Naive thymus-derived CD4-positive, alpha-beta T cell (primary cell): ENCODE measurements at places on chromosomes 13 and 19. TPM values are rescaled to one million over a fixed set of nuclear protein-coding genes. Genes with fewer than 3 reads are reported as not detected.

The ZNF845 gene
- total RNA-seq = 18.3 TPM

The SSC5D gene
- total RNA-seq = 0.35 TPM

DNA sequence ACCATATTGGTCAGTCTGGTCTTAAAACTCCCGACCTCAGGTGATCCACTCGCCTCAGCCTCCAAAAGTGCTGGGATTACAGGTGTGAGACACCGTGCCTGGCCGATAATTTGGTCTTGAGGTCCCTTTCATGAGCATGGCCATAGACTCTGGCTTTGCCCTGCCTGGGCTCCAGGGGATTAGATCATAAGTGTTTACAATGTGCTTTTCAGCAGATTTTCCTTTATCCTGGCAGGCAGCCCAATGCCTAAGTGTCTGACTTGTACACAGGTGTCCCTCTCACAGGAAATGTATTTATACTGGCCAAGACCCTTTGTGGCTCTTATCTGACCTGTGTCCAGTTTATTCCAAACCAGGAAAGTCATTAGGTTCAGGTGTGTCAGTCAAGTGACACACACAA, 15.9 kb downstream of the BCAM start:
- no peak for DNase-seq

DNA sequence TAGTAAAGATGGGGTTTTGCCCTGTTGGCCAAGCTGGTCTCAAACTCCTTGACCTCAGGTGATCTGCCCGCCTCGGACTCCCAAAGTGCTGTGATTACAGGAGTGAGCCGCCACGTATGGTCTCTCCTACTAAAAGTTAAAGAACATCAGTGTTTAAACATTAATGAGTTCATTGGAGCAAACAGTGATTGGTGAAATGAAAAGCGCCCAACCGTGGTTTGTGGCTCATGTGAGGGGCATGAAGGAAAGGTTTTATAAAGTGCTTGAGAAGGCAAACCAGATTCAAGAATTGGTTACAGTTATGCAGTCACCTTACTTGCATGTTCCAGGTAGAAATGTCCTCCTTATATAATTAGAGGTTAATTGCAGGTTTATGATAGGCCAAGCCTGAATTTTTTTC, 109.5 kb downstream of the ZNF675 start:
- DNase-seq = no peak

The ZNF491 gene
- total RNA-seq = 0.92 and 1.3 TPM in 2 replicates

DNA sequence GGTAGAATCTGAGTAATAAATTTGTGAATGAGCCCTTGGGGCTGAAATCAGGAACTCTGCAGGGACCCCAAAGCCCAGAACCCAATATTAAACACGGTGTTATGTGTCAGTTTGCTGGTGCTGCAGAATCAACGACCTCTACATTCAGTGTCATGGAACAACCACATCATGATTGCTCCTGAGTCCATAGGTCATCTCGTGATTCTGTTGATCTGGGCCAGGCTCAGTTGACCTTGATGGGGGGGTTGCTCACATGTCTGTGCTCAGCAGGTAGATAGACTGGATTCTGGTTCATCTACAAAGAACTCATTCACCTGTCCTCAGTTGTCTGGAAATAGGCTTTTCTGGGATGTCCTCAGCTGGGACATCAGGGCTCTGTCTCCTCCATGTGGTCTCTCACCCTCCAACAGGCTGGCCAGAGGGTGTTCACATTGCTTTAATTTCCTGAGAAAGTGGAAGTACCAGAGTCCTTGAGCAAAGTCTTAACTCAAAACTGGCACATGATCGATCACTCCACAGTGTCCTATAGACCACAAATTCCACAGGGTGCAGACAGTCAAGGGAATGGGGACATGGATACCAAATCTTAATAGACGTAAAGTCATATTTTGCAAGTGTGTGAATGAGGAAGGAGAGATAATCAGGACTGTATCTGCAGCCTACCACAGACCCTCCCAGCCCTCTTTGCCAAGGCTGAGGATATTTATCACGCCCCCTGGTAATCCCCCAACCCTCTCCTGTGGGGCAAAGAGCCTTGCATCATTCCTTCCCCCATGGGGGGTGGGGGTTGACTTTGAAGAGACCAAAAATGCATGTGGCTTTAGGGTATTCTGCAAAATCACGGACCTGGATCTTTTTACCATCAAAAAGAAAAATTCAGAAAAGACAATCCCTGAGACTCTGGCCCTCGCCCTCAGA, 39.3 kb upstream of the IGFL1 start:
- no peak for DNase-seq

- no peak for DNase-seq
Observed at GRCh38 chr19:27905074-27905473, 1307.9 kb downstream of the UQCRFS1 start.

GRCh38 chr13:70905035-70905434, 796.8 kb upstream of the KLHL1 start:
- no peak for DNase-seq

The KIR2DL4 gene
- total RNA-seq = not detected

The PRSS57 gene
- total RNA-seq = not detected in 2 replicates
